Fibroblast of skin of left biceps (primary cell): ENCODE measurements at places on chromosomes 12 and 14.
A peak's percentile ranks its signal among the peaks of the same experiment; 100 is the strongest.

GRCh38 chr12:3218228-3219171, 141.3 kb downstream of the TSPAN9 start:
- peak; percentile 44 for DNase-seq

GRCh38 chr12:65430571-65431306, 152.3 kb downstream of the MSRB3 start:
- DNase-seq, result peak; percentile 63

DNA sequence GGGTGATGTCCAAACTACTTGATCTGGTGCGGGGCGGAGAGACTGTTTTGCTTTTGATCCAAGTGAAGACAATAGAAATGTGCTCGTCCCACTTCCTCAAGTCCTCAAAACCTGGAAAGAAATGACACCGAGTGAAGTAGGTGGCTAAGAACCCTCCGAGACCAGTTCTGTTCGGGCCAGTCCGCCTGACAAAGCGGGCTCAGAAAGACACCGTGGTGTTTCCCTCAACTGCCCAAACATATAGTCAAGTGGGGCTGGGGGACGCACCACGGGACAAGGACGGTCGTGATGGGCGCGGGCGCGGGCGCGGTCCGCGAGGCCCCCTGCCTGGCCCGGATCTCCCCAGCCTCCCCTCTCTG, 1.6 kb downstream of the PHLDA1 start:
- no peak for DNase-seq

DNA sequence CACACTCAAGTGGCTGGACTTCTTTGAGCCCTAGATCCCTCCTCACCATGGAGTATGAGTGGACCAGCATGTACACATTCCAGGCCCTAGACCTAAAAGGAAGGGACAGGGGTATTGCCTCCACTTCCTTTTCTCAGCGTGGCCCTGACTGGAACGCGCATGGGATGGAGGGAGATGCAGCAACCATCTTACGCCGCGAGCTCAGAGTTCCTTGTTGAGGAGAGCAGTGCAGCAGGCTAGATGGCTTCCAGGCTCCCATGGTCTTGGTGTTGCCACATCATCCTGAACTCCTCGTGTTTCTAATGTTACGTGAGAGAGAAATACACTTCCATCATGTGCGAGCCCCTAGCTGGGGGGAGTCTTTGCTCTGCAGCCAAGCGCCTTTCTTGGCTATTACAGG, 61.8 kb upstream of the DIO3 start:
- no peak for DNase-seq

DNA sequence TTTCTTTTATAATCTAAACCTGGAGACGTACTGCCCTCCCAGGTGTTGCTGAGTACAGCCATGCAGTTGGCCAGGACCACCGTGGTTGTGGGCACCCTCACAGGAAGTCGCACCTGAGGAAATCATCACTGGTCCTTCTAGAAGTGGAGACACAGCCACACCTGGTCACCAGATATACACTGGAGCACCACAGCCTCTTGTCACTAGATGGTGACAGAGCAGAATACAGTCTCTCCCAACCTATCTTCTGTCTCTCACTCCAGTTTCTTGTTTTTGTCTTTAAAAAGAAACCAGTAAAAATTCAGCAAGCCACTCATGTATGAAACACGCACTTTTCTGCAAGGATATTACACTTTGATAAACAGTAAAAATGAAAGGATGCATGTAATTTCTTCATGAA, 43.1 kb upstream of the GPHB5 start:
- DNase-seq, result no peak

GRCh38 chr14:22850944-22851764, 14.8 kb downstream of the MMP14 start:
- DNase-seq, result no peak

DNA sequence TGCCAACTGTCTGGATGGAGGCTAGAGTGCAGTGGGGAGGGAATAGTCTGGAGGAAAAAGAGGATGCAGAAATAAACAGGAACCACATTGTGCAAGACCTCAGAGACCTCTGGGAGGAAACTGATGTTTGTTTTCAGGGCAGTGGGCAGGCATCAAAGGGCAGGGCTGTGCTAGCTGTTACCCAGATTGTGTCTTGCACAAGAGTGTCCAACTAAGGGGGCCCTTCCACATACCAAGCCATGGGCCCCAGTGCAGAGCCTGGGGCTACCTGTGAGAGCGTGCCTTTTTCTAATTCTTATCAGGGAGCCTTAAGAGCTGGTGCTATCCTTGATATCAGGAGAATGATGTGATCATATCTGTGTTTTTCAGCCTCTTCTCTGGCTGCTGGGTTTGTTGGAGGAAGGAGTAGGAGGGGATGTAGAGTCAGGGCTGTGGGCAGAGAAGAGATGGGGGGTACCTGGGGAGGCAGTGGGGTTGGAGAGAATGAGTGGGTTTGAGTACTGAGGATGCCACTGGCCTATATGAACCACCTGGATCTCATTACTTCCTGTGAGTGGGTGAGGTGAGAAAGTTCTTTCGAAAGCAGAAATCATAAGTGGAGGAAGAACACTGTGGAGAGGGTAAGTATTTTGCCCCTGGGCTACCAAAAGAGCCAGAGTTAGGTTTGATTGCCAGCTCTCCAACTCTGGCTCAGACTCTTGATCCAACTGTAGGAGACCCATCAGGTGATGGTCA, 259.2 kb upstream of the CRY1 start:
- no peak for DNase-seq

DNA sequence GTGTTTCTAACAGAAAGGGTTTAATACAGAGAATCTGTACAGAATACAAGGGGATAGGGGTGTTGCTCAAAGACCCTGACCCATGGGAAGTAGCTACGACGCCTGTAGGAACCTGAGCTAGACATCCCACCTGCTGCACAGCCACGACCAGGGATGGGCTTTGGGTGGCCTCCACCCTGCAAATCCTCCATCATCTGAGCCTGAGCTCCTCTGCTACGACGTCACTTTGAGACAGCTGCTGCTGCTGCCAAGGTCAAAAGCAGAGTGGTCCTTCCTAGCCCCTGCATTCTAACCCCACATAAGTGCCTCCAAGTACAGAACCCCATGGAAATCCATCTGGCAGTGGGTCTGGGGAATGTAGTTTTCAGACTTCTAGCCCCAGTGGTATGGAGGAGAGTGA, 43.8 kb downstream of the JAG2 start:
- DNase-seq, result no peak

- no peak for DNase-seq
Measured at GRCh38 chr14:99316281-99317163, 44.5 kb upstream of the BCL11B start.

GRCh38 chr12:116654226-116654743, 83.6 kb downstream of the SPRING1 start:
- DNase-seq, result no peak

- DNase-seq, result no peak
Measured at GRCh38 chr14:74612350-74613021, 449 bp upstream of the LTBP2 start.

GRCh38 chr14:95157048-95157326, 342 bp downstream of the DICER1 start:
- no peak for DNase-seq

GRCh38 chr12:49979791-49980190, 7.0 kb downstream of the AQP6 start:
- DNase-seq, result no peak

- no peak for DNase-seq
Measured at GRCh38 chr12:23831739-23832138, 117.7 kb downstream of the SOX5 start.

DNA sequence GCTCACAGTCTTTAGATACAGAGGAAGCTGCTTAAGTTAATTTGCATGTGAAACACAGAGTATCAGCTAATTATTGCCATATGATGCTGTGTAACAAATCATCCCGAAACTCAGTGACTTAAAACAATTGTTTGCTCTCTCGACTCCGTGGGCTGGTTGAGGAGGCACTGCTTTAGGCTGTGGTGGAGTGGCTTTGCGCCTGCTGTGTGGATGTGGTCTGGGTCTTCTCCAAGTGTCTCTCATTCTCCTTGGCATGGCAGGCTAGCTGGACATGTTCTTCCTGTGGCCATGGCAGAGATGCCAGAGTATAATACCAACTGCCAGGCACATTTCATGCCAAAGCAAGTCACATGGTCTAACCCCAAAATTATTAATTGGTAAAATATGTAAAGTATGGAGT, 40.9 kb downstream of the PELI2 start:
- no peak for DNase-seq

DNA sequence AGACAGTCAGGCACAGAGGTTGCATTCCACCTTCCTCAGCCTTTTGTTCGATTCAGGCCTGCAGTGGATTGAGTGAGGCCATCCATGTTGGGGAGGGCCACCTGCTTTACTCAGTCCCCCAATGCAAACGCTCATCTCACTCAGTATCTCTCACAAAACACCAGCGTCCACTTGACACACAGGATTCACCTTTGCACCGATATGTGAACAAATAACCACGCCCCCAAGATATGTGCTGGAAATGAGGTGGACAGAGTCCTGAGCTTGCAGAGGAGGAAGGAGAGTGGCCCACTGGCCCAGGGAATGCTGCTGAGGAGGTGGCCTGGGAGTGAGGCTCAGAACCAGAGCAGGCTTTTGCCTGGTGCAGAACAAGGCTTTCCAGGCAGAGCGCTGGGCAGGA, 60.7 kb downstream of the DNAH10 start:
- no peak for DNase-seq

DNA sequence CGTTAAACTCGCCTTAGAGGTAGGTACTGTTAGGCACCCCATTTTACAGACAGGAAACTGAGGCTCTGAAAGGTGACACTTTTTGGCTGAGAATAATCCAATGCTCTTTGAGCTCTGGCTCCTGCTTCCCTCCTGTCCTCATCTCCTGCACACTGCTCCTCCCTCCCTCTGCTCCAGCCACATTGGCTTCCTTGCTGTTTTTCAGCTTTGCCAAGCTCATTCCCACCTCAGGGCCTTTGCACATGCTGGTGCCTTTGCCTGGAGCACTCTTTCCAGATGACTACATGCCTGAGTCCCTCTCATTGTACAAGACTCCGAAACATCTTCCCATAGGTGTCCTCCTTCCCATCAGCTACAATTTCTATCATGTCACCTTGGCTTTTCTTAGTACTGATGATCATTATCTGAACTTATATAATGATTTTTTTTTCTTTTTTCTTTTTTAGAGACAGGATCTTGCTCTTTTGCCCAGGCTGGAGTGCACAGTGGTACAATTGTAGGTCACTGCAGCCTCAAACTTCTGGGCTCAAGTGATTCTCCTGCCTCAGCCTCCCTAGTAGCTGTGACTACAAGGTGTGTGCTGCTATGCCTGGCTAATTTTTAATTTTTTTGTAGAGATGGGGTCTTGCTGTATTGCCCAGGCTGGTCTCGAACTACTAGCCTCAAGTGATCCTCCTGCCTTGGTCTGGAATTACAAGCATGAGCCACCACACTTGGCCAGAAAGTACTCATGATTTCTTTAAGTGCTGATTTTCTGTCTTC, 15.2 kb downstream of the MSI1 start:
- DNase-seq, result no peak

DNA sequence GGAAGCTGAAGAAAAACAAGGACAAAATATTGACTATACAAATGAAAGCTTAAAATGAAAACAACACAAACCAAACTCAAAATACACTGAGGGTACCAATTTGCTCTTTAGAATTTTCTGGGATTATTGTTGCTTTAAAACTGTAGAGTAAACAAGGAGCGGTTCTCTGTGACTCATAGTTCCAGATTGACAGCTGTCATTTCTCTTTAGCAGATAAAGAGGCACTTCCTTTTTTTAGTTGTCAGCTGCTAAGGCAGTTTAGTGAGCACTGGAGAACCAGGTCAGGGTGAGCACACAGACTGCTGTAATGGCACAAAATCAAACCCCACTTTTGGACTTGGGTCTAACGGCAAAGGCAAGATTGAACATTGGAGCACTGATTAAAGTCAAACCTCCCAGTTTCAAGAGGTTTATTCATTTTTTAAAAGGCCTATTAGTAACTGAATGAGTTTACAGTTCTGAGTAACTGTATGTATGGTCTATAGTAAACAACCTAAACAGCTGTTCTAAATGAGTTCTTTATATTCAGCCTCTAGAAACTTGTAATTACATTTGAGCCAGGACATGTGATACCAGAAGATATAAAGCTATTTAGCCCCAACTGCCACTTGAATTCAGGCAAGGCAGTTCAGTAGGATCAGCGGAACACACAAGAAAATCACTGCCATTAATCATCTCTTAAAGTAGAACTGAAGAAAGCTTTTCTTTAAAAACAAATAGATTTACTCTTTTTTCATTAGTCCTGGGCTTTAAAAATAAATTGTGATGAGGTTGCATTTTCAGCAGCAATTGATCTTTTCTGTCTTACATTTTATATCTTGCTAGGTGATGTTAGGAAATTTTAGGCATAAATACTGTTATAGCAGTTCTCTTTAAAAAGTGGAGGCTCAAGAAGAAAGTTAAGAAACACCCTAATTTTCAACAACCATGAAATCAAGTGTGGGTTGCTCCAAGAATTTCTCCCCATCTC, 71.7 kb upstream of the PRICKLE1 start:
- no peak for DNase-seq

DNA sequence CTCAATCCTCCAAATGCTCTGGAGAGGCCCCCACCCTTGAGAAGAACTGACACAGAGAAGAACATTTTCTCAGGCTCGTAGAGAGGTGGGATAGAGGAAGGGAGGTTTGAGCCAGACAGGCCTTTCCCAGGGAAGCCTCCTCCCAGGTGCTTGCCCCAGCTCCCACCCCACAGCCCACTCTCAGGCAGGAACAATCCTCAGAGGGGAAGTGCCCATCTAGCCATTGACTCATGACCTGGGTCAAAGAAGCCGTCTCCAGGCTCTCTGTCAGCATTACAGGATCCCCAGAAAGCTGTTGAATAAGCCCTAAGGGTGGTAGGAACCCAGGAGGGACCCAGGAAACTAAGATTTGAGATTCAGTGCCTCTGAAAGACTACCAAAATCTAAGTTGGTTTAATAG, 3.8 kb downstream of the AQP6 start:
- no peak for DNase-seq

GRCh38 chr14:90903101-90903500, 86.9 kb upstream of the TTC7B start:
- DNase-seq, result peak; percentile 23

DNA sequence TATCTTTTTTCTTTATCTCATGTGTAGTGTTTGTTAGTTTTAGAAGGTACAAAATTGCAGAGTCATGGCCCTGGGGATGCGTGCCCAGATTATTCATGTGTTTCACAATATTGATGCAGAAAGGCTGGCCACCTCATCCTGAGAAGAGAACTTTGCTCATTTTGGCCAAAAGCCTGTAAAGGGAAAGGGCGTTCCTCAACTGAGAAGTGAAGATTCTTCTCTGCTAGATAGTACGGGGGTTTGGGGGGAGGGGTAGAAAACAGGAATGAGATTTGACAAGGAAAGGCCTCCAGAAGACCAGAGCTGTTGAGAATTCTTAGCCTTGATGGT, 1.7 kb downstream of the MGST1 start:
- peak; percentile 82 for DNase-seq

GRCh38 chr12:76883151-76883550, 4.3 kb upstream of the CSRP2 start:
- DNase-seq, result peak; percentile 78

- DNase-seq, result no peak
Measured at GRCh38 chr12:92107621-92108131, 38.0 kb downstream of the BTG1 start.
